ENCODE measurements at places on chromosomes 6 and 20.
A peak's percentile ranks its signal among the peaks of the same experiment; 100 is the strongest.

DNA sequence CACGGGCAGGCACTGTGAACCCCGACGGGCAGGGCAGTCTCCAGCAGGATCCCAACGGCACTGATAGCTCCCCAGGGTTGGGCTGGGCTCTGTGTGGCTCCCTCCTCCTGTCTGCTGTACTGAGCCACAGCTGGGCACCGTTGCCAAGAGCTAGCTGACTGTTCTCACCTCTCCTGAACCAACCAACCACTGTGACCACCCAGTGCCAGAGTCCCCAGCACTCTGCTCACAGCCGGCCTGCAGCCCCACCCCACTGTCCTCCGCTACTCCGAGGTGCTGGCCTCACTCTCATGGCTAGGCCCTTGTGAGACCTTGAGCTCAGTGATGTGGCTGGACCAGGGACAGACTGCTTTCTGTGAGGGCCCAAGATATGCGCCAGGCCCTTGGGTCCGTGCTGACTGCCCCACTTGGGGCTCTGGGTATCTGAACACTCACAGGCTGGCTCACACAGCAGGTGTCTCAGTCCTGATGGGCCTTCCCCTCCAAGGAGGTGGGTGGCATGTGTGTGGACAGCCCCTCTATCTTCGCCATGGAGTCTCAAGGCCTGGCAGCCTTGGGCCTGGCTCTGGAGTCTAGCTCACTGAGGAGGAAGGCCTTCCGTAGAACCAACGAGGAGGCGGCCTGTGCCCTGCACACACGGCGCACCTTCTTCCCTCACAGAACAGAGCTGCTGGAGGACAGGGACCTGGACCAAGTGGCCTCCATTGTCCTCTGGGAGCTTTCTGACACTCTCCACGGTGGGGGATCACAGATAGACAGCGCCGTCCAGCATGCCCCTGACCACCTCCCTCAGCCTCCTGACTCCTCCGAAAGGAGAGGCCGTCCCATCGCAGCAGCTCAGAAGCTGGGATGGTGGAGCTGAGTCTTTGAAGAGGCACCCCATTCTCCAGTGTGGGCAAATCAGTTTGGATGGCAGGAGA, 53.5 kb downstream of the TCP11 start:
- no peak for DNase-seq

DNA sequence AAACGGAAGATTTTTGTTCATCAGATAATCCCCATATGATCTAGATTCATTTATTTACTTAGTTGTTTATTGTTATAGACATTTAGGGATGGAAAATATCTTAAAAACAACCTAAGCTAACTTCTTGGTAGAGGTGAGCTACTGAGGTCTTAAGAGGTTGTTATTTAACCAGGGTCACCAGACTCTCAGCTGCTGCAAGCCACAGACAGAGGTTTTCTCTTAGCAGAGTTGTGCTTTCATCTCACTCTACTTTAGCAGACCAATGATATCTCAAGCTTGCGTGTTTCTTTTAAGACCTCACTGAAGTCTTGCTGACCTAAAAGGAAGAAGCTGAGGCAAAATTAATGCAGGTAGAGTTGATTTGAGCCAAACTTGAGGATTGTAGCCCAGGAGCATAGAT, 43.6 kb downstream of the NCOA7 start:
- DNase-seq: no peak

- DNase-seq: no peak
Measured at GRCh38 chr6:129105793-129106192, 222.9 kb downstream of the LAMA2 start.

GRCh38 chr6:27757307-27757706, 154.9 kb downstream of the OR2B2 start:
- peak; percentile 66 for DNase-seq

DNA sequence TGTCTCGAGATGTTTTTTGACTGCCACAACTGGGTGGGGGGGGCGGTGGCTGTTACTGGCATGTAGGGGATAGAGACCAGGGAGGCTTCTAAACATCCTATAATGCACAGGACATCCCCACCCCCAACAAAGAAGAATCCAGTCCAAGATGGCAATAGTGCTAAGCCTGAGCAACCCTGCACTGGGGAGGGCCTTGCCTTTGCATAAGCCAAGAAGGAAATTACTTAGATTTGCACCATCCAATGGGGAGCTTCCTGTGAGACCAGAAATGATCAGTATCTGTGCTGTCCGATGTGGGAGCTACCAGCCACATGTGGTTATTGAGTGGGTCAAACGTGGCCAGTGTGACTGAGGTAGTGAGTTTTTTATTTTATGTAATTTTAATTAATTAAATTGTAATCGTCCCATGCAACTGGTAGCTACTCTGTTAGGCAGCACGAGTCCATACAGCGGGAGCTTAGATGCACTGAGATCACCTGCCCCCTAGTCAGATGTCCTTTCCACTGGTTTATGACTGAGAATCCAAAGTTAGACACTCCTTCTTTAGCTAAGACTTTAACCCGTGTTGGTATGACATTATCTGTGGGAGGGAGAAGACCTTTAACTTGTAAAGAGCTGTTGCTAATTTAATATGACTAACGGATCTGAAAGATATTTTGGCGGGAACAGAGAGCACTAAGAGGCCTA, 97.4 kb upstream of the NEDD9 start:
- no peak for DNase-seq

DNA sequence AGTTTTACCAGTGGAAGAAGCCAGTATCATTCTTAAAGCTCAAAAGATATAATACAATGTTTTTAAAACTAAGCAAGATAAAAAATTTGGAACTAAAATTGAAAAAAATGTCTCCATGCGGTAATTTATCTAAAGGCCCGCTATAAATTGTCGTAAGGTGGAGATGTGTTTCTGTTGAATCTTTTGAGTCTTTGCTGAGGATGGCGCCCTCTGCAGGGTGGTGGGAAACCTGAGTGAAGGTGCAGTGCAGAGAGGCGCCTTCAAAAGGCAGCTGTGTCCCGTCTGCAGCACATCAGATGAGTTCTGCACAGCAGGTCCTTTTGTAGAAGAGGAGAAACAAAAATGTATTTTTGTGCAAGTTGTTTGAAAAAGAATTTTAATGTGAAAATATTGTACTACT, 29.4 kb upstream of the KIF25 start:
- DNase-seq: no peak

DNA sequence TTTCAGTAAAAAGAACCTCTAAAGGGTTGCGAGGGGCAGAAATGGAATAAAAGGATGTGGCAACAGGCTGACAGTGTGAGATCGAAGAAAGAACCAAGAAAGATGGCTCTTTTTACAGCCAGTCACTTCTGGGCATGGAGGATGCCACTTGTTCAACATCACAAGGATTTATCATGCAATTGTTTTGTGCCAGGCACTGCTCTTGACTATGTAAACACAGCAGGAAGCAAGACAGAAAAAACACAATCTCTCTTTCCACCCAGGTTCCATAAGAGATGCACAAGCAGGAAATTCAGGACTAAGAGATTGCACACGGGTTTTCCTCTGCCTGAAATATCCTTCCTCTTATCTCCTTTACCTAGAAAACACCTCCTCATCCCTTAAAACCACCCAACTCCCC, 38.0 kb downstream of the FOXA2 start:
- no peak for DNase-seq

GRCh38 chr6:150627585-150628025, 27.9 kb downstream of the PLEKHG1 start:
- DNase-seq: peak; percentile 45

DNA sequence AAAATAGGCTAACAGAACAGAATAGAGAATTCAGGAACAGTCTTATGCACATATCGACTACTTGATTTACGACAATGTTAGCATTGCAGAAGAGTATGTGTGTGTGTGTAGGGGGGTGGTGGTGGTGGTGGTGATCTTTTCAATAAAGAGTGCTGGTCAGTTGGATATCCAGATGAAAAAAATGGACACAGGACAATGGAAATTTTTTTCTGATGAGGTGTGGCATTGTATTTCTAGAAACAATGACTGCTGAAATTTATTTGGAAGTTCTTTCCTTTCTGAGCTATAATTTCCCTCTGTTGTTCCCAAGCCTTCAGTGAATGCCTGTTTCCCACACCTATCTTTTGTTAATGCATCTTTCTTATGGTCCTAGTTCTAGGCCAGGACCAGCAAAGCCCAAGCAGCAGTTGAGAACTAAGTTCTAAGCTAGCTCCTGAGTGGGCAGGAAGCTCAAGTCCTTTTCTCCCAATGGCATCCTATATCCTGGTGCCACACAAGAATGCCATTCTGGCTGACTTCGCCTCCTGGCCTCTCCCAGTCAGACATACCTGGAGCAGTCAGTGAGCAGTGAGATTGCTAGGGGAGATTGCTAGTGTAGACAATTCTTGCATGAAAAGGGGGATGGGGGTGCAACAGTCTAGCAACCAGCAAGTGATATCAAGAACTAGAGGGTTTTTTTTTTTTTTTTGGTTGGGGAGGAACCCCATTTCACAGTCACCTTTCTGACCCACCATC, 1.2 kb upstream of the TOX2 start:
- no peak for DNase-seq

DNA sequence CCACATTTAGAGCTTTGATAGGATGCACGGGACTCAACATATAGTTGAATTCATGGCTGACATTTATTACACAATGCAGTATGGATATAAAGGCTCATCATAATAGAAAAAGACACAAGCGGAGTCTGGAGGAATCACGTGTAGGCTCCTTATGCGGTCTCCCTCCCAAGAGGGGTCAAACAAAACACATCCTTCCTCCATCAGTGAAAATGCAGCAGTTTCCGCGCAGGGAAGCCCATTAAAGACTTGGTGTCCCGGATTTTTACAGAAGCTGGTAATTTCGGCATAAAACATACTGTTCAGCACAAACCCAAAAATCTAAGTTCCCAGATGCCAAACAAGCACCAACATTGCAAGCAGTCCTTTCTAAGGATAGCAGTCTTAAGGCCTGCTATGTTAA, 1.1 kb downstream of the USP45 start:
- DNase-seq: peak; percentile 18
